ENCODE measurements at places on chromosomes 1 and 21.

GRCh38 chr1:22886211-22886610 lies 86.5 kb downstream of the LACTBL1 start:
- DNase-seq = no peak

DNA sequence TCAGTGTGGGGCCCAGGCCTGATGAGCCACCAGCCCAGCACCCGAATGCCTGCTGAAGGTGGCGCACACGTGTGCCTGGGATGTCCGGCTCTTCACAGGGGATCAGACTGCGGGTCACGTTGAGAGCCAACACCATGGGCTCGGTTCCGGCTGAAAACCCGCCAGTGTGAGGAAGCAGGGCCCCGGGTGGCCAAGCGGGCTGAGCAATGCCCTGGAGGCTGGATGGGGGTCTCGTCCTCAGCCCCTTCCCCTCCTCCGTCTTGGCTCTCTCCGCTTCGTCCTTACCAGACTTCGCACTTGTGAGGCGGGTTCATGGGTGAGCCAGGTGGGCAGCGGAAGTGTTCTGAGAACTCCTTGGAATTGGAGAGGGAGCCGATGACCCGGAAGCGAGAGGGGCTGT lies 43.0 kb upstream of the EIF4G3 start:
- no peak for DNase-seq

- DNase-seq = no peak
Observed at GRCh38 chr1:10022656-10023055, 10.1 kb upstream of the UBE4B start.

DNA sequence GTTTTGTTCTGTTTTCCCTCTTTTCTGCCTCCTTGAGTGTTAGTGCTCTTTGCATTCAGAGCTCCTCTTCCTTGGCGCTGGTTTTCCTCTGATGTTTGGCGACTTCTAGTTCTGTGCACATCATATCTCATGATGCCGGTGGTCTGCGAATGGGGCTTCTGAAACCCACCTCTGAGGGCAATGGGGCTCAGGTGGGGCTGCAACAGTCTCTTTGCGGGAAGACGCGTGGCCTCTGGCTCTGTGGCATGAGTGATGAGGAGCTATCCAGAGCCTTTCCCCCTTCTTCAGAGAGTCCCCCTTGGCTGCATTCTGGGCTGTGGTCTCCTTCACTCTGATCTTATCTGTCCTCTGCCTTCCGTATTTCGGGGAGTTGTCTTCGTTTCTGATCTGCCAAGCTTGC lies 39.0 kb downstream of the TNFRSF8 start:
- DNase-seq = no peak

DNA sequence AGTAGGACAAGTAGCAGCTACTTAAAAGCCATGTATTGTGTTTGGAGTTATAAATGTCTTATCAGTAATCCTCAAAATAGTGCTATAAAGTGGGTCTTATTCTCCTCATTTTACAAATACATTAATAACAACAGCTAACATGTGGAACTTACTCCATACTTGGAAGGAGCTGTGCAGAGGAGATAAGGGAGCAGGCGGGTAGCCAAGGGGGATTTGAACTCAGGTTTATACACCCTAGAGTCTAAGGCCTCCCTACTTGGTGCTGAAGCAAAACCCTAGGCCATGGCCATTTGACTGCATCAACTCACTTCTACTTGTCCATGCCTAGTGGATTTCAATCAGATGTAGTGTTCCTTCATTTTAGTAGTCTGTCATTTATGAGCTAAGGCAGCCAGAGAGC lies 72.1 kb downstream of the LMO4 start:
- no peak for DNase-seq

- DNase-seq = no peak
Observed at GRCh38 chr21:29077651-29078090, 4.2 kb upstream of the CCT8 start.

GRCh38 chr1:205980237-205980870 lies 22.8 kb downstream of the RAB7B start:
- no peak for DNase-seq

DNA sequence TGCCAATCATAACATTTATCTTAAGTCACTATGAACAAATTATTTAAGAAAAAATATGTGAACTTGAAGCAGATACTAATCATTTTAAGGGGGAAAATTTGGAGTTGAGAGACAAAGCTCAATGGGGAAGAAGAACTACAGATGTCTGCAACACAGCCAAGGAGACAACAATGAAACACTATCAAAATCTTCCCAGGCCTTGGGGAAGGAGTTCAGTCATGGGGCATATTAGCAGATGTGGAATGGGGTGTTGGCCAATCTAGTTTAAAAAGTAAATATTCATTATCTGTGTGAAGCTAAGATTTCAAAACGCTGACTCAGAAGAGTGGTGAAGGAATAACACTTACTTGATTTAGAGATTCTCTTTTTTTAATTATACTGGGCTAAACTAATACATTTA lies 671.6 kb upstream of the ZP4 start:
- no peak for DNase-seq

GRCh38 chr1:171803045-171803444 lies 21.6 kb downstream of the METTL13 start:
- no peak for DNase-seq

GRCh38 chr1:72034827-72035226 lies 247.5 kb downstream of the NEGR1 start:
- no peak for DNase-seq

GRCh38 chr1:92211166-92211565 lies 6.5 kb upstream of the C1orf146 start:
- no peak for DNase-seq

All from stimulated activated CD8-positive, alpha-beta memory T cell treated with anti-CD3 and anti-CD28 coated beads, Interleukin-2, amount 100 ng/mL, for 1 hour (primary cell).